ENCODE measurements at places on chromosomes 2 and 18.

GRCh38 chr18:48851599-48851960 lies 99.2 kb downstream of the SMAD7 start:
- no peak for DNase-seq

DNA sequence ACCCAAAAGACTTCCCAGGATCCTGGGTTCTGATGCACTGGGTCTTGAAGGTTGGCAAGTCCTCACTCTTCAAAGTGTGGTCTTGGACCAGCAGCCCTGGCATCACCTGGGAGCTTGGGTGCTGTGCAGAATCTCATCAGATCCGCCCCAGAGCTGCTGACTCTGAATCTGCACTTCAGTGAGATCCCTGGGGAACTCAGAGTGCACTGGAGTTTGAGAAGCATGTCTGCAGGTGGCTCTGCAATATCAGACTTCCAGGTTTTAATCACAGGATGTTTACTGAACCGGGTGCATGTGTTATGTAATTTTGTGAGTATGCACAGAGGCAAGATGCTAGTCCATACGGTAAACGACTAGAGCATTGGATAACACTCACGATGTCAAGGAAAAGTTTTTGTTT lies 58.0 kb upstream of the BOD1L2 start:
- DNase-seq: no peak

DNA sequence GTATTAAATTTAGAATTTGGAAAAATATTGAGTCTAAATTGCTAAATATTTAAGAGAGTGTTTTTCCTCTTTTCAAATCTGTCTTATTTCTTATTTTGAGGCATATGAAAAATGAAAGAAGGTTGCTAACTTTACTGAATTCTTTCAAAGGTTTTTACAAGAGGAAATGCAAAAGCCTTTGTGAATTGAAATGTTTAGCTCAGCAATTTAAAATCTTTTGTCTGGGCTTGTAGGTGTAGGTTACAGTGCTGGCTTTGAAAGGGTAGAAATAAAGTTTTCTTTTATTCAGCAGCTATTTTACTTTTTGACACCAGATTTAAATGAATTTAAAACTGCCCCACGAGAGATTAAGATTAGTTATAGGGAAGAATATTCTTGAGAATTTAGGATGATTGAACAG lies 192.0 kb downstream of the CDH7 start:
- DNase-seq: no peak

GRCh38 chr18:58390399-58390798 lies 238.5 kb downstream of the ALPK2 start:
- DNase-seq: no peak

All from kidney tubule cell (primary cell).